ENCODE measurements at places on chromosomes 6 and 20.

- DNase-seq: peak; percentile 75
Measured at GRCh38 chr20:12928755-12929401, 79.9 kb upstream of the SPTLC3 start.

- DNase-seq: no peak
Measured at GRCh38 chr6:43669922-43670622, 17.5 kb downstream of the MRPS18A start.

DNA sequence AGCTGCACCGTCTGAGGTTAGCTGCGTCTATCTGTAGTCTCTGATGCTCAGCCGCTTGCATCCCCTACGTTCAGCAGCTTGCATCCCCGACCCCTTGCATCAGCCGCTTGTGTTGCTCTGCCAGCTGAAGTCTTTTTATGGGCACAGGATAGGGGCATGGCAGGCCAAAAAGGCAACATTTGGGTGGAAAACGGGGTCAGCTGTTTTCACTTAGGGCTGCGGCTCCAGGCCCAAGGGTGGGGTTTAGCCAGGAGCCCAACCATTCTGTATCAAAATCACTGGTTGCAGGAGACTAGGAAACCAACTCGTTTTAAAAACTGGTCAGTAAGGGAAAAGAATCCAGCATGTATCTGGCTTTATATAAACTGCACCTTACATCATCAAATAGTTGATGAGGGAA lies 49.9 kb downstream of the FAM50B start:
- no peak for DNase-seq

DNA sequence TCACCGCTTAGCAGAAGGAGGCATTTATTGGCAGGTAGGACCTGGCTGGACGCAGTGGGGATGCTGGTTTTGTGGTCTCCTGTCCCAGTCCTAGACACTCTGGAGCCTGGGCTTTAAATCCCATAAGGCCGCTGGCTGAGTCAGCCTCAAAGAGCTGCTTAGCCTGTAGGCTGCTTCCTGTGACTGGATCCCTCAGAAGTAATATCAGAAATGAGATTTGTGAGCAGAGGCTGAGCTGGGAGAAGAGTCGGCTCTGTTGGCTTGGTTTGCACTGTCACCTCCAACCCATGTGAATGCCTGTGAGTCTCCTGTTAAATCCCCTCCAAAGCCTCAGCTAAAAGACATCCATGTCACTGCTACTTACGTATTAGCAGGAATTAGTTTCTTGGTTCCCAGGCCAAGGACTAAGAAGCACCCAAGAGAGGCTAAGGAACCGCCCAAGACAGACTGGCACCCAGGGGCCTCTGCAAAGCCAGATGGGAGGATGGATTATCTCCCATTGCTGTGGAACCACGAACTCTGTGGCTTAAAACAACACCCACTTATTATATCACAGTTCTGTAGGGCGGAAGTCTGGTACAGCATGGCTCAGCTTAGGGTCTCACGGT lies 289.4 kb downstream of the CDC5L start:
- DNase-seq: no peak

GRCh38 chr6:138509371-138509770 lies 10.1 kb upstream of the NHSL1 start:
- peak; percentile 45 for DNase-seq

DNA sequence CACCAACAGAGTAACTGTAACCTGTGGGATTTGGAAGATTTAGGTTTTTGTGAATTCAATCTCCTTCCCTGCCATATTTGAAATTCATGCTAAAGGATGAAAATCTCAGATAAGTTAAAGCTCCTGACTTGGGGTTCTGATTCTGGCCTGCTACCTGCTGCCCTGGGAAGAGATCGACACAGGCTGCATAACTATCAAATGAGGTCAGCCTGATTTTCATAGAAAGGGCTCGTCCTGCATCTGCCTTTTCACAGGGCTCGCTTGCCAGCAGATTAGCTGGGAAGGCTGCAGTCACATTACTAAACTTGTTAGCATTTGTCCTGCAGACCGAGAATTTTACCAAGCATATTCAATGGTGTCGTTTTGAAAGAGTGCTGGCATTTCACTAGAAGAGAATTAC lies 14.6 kb downstream of the GCLC start:
- DNase-seq: peak; percentile 46

GRCh38 chr6:109296452-109296851 lies 85.8 kb downstream of the CD164 start:
- no peak for DNase-seq

GRCh38 chr20:58634059-58634458 lies 17.0 kb upstream of the STX16 start:
- DNase-seq: no peak

DNA sequence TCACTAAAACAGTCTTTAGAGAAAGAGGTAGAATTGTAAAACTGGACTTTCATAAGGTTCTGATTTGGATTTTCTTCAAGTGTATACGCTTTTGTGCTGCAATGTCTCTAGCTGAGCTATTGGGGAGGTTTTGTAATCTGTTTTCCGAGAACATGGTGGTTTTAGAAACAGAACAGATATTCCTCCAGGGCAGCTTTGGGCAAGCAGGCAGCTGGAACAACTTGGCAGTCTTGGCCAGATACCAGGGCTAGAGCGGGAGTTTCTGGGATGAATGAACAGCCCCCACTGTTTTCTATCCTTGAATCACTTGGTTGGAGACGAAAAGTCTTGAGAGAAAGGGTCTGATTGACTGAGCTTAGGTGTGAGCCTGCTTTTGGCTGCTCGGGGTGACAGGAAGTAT lies 17.1 kb upstream of the ARMC2 start:
- no peak for DNase-seq
